Gastrocnemius medialis (tissue), 4 donors: ENCODE measurements at places on chromosomes 16 and 17. TPM values are rescaled to one million over a fixed set of nuclear protein-coding genes. Genes with fewer than 3 reads are reported as not detected.

DNA sequence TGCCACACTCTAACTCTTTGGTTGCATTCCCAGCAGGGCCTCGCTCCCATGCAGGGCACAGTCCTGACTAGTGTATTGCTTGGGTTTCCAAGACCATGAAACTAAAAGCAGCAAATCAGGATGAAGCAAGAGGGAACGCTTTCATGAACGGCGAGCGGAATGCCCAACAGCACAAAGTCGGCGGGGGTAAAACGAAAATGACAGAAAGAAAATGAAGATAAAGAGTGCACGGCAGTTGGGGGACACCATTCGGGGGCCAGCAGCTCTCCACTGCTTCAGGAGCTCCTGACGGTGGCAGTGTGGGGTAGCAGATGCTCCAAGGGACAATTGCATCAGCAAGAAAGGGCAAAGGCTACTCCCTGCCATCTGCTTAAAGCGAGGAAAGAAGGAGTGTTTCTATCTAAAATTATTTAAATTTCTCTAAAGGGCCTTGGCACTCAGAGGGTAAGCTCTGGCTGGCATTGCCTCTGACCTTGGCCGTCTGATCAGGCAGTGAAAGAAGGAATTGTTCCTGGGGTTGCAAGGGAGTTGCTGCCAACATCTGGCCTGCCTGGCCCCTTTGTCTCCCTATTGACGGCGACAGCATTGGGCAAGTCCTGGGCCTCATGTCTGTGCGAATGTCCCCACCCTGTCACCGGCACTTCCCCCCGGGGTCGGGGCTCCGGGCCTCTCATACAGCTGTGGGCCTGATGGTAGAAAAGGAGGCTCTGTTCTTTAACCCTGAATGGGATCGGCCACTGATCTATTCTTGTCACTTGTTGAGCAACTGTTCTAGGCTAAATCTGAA is 138.2 kb downstream of the CMIP start:
- no peak overlapping the region for H3K27ac ChIP-seq
- H3K4me1 ChIP-seq = no peaks in the 10 kb centered on the region
- DNase-seq = no peak
- no peaks in the 10 kb centered on the region for H3K36me3 ChIP-seq
- no peaks in the 10 kb centered on the region for H3K27me3 ChIP-seq

Gene MT1M
- not detected for total RNA-seq

Gene CCDC102A
- total RNA-seq = 4.8 TPM

Gene NLGN2
- 6.6 TPM for total RNA-seq

- no peak overlapping the region for H3K4me3 ChIP-seq
- no peak for DNase-seq
Observed at GRCh38 chr16:8583199-8583598, 7.1 kb downstream of the TMEM114 start.

DNA sequence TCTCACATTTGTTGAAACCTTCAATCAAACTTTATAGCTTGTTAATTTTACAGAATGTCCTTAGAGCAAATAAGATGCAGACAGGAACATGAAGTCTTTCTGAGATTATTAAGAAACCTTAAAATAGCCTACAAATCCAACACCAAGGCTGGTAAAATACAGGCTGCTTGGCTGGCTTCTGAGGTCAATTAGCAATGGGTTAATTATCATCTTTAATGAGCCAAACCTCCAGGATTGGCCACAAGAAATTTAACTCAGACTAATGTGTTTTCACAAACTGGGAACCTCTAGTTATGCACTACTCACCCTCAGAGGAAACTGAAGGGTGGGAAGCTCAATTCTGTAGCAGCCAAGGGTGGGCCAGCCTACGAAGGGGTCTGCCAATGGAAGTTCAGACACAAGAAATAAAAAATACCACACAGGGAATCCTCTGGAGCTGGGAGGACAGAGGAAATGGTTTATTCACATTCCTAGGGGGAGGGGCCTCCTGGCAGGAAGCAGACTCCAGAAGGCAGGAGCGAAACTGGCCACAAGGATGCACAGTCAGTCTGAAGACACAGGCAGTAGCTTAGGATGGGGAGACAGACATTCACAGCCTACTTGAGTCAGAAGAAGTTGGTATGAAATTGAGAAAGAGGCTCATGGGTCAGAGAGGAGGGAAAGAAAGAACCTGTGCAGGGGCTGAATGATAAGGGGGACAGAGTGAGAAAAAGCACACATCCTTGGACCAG is 36.1 kb downstream of the HIC1 start:
- no peaks in the 10 kb centered on the region for H3K36me3 ChIP-seq
- no peaks in the 10 kb centered on the region for H3K27me3 ChIP-seq
- peak overlapping the region; percentile 76 for H3K27ac ChIP-seq
- peaks cover 56% of the 10 kb centered on the region for H3K4me1 ChIP-seq
- DNase-seq = peak; percentile 61
- H3K4me3 ChIP-seq = no peak overlapping the region

DNA sequence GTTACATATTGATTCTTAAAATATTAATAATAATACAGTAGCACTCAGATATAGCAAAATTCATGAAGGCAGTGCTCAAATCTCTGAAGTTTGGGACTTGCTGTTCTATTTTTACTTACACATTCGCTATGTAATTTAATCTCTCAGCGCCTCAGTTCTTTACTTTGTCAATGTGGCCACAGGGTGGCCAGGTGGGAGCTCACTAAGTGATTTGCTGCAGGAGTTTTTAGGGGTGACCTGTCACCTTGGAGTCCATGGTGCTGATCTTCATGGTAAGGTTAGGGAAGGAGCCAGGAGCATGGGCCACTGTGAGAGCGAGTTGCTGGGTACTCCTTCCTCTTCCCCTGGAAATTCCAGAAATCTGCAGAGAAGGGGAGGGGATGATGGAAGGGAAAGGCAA is 28.1 kb downstream of the VWA3A start:
- H3K27me3 ChIP-seq = no peaks in the 10 kb centered on the region
- H3K4me3 ChIP-seq = no peak overlapping the region
- no peak for DNase-seq
- H3K4me1 ChIP-seq = no peaks in the 10 kb centered on the region
- H3K27ac ChIP-seq = no peak overlapping the region

DNA sequence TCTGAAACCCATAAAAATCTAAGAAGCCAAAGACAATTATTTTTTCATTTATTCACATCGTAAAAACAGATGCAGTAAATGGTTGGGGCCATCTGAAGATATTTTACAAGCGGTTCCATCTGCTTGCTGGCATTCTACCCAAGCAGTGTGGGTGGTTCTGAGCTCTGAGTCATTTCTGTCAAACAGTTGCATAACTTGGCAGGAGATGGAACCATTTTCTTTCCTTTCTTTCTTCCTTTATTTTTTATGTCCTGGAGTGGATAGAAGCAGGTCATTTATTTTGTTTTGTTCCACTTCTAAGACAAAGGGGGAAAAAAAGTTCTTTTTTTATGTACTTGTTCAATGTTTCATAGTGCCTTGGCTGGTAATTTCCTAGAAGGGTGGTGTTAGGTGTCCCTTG is 1151.9 kb upstream of the GOT2 start:
- no peak overlapping the region for H3K4me3 ChIP-seq
- DNase-seq = peak; percentile 2
- no peaks in the 10 kb centered on the region for H3K36me3 ChIP-seq
- no peak overlapping the region for H3K27ac ChIP-seq

GRCh38 chr16:85302018-85302847 is 190.0 kb upstream of the CIBAR2 start:
- H3K4me1 ChIP-seq = peaks cover 45% of the 10 kb centered on the region
- DNase-seq = no peak
- H3K4me3 ChIP-seq = no peak overlapping the region
- H3K36me3 ChIP-seq = no peaks in the 10 kb centered on the region
- H3K27ac ChIP-seq = no peak overlapping the region

DNA sequence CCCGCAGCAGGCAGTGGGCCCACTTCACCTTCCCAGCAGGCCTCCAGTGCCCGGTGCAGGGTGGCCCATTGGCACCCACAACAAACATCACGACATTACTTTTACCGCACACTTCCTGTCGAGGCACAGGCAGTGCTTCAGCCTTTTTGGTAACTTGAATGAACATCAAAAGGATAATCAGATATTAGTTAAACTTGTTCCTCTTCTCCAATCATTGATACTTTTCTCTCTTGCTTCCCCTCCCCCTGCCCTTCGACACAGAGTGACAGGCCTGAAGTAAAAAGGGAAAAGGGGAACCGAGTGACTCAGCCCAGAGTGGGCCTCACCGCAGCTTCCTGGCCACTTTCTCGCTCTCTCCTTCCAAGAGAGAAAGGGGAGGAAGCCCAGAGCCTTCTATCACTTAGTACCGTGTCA is 507.0 kb downstream of the MAF start:
- H3K4me3 ChIP-seq = no peak overlapping the region
- no peaks in the 10 kb centered on the region for H3K36me3 ChIP-seq
- H3K27ac ChIP-seq = no peak overlapping the region
- no peak for DNase-seq
- H3K27me3 ChIP-seq = no peaks in the 10 kb centered on the region
- H3K4me1 ChIP-seq = no peaks in the 10 kb centered on the region

Gene MAP1LC3B
- total RNA-seq = 165 TPM

GRCh38 chr16:72188541-72188940 is 16.6 kb upstream of the PMFBP1 start:
- H3K27me3 ChIP-seq = no peaks in the 10 kb centered on the region
- DNase-seq = no peak
- H3K36me3 ChIP-seq = no peaks in the 10 kb centered on the region
- H3K4me1 ChIP-seq = no peaks in the 10 kb centered on the region
- H3K4me3 ChIP-seq = no peak overlapping the region
- H3K27ac ChIP-seq = no peak overlapping the region

- H3K4me1 ChIP-seq = no peaks in the 10 kb centered on the region
- no peak overlapping the region for H3K4me3 ChIP-seq
- H3K27me3 ChIP-seq = no peaks in the 10 kb centered on the region
- no peaks in the 10 kb centered on the region for H3K36me3 ChIP-seq
- no peak for DNase-seq
Observed at GRCh38 chr17:50518384-50519023, 10.3 kb downstream of the MYCBPAP start.

DNA sequence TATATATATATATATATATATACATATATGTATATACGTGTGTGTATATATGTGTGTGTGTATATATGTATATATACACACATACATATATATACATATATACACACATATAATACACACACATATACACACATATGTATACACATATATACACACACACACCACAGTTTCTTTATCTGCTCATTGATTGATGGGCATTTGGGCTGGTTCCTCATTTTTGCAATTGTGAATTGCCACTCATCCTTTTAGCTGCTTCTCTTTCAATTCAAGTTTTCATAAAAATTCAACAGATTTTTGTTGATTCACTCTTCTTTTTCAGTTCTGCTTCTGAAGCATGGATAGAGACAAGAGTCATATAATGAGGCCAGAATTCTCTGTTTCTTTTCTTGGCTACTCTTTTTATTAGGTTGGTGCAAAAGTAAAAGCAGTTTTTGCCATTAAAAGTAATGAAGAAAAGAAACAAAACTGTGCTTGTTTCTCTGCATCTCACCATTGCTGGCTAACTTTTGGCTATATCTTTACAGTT is 44.5 kb downstream of the SLFN5 start:
- no peak overlapping the region for H3K4me3 ChIP-seq
- H3K36me3 ChIP-seq = no peaks in the 10 kb centered on the region
- peaks cover 5% of the 10 kb centered on the region for H3K27me3 ChIP-seq
- no peak overlapping the region for H3K27ac ChIP-seq
- no peaks in the 10 kb centered on the region for H3K4me1 ChIP-seq
- DNase-seq = no peak

DNA sequence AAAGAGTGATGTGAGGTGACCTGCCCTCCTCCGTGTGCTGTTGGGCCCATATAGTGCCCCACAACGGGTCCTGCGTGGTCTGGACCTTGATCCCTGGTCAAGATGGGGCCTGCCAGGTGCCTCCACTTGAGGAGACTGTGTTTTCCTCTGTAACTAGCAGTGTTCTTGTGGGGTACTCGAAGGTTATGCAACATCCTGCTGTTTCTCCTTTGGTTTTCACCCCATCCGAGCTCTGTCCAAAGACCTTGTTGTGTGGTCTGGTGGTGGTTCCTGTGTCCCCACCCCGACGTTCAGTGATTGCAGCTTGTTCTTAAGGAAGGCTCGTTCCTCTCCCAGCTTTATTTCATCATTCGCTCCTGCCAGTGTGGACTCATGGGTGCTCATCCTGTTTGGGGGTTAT is 38.7 kb upstream of the ZNF750 start:
- peaks cover 25% of the 10 kb centered on the region for H3K4me1 ChIP-seq
- no peak for DNase-seq
- H3K27me3 ChIP-seq = no peaks in the 10 kb centered on the region
- H3K27ac ChIP-seq = peak overlapping the region; percentile 85
- H3K4me3 ChIP-seq = no peak overlapping the region

Gene SLC6A2
- not detected for total RNA-seq

Gene TPPP3
- 2.2 TPM for total RNA-seq

- DNase-seq = no peak
- H3K27me3 ChIP-seq = no peaks in the 10 kb centered on the region
Observed at GRCh38 chr17:13920413-13920812, 148.9 kb upstream of the COX10 start.
